ENCODE measurements at places on chromosomes 3 and 15.
A peak's percentile ranks its signal among the peaks of the same experiment; 100 is the strongest.

GRCh38 chr3:71489315-71489761 is 94.2 kb downstream of the FOXP1 start:
- no peak for DNase-seq

DNA sequence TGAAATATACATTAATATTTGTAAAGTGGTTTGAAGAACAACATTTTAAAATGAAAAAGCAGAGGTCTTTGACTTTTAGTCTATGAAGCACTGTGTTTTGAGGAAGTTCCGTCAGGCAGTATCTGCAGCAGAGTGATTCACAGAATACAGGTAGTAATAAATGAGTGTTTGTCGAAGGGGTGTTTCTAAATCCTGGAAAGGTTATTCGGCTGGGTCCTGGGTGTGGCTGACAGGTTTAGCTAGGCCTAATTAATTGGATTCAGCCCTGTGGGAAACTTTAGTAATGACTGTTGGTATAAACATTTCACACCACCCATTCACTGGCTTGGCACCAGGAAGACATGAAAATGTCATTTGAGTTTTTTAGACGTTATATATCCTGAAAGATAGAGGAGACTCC is 51.3 kb downstream of the TIPARP start:
- no peak for DNase-seq

- DNase-seq: no peak
Measured at GRCh38 chr3:45597581-45597980, 3.0 kb downstream of the LIMD1 start.

DNA sequence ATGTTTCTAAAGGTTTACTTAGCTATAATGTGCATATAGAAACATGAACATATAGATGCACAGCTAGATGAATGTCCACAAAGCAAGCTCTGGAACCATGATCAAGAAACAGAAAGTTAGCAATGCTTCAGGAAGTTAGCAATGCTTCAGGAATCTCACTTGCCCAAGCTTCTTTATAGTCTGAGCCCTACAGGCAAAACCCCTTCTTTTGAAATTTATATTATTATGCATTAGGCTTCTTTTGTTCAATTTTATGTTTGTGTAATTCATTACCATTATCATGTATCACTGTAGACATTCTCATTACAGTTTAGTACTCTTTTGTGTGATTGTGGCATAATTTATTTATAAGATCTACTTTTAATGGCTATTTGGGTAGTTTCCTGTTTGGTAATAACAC is 286.4 kb upstream of the BCHE start:
- DNase-seq: peak; percentile 48

GRCh38 chr3:127403795-127404194 is 115.9 kb upstream of the PRR20G start:
- no peak for DNase-seq

DNA sequence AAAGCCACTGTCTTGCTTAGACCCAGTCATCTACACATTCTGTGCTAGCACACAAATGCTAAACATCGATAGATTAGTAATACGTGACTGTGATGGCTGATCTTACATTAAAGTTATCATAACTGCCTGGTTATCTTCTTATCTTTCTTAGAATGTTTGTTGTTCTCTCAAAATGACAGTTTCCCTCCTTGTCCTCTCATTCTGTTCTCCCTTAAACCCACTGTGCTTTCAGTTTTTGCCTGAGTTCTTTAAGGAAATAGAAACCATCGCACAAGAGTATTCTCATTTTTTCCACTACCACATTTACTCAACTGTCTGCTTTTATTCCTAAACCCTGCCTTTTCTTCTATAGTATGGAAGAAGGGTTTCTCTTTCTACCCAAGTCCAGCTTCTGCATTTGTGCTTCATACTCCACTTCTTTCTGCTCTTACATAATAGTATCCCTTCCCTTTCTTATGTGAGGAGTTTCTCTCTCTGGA is 17.1 kb downstream of the STX19 start:
- DNase-seq: no peak

- no peak for DNase-seq
Measured at GRCh38 chr15:60411774-60412425, 14.1 kb upstream of the ANXA2 start.

DNA sequence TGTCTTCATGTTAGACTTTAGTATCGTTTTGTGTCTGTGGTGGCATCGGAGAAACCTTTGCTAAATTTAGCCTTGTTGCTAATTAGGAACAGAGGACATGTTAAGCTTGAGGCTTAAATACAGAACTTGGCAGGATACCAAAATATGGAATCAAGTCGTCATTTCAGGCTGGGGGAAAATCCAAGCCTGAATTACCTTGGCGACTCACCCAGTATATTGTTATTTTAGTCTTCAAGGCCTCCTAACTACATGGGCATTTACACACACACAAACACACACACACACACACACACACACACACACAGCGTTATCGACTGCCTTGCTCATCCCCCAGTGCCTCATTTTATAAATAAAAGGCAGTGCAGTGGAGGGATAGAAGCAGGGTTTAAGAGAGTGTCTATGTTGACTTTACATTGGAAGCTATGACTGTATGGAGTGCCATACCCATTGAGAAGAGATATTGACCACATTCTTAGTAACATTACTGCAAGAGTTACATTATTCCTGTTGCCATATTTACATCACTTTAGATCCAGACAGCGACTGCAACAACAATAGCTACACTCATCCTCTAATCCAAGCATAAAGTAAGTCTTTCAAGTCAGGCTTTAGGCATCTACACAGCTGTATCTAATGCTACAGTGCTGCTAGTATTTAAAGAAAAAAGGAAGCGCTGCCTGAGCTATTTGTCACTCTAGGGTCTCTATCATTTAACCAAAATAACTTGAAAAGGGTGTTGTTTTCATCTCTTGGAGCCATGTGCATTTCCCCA is 210.8 kb upstream of the SEMA6D start:
- DNase-seq: peak; percentile 89

DNA sequence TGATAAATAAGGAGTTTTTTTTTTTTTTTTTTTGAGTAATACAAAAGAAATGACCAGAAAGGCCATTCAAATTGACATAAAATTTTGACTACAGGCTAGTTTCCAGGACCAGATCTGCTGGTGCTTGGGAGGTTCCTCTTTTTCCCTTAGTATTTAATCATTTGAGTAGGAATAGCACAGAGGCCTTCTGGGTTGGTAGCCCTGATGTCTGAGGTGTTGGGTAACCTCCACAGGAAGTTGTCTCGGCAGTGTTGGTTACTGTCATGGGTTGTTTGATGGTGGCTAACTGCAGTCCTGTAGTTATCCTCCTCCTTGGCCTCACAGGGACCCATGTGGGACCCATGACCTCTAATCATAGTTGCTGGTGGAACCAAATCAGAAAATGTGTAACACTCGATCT is 91.1 kb downstream of the USP13 start:
- DNase-seq: no peak

DNA sequence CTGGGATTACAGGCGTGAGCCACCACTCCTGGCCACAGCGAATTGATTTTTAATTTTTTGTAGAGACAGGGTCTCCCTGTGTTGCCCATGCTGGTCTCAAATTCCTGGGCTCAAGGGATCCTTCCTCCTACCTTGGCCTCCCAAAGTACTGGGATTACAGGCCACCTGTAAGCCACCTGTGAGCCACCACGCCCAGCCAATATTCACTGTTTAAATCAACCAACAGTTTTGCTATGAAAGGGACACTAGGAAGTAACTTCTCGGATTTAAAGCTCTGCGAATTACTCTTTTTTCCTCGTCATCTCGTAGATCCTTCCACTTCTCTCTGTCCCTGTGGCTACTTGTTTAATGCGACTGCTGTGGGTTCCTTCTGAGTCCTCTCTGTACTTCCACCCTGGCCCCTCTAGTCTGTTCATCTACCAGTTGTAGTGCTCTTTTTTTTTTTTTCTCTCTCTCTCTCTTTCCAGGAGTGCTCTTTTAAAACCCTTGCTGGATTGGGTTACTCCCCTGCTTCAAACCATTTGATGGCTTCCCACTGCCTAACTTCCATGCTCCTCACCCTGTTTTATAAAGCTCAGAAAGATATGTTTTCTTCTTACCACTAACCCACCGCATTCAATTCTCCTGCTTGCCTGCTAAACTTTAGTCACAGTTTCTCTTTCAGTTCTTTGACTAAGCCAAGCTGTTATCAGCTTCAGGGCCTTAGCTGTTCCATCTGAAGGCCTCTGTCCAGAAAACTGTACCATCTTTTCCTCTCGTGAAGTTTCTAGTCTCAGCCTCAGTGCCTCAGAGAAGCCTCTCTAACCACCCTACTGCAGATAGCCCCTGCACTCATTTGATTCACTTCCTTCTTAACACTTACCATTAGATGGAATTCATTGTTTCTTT is 12.4 kb downstream of the RTF1 start:
- DNase-seq: no peak

GRCh38 chr3:184850201-184850600 is 38.2 kb downstream of the VPS8 start:
- DNase-seq: no peak

GRCh38 chr15:40092256-40092978 is 16.3 kb downstream of the BMF start:
- DNase-seq: peak; percentile 98

GRCh38 chr3:53518495-53518981 is 24.1 kb downstream of the CACNA1D start:
- DNase-seq: no peak

DNA sequence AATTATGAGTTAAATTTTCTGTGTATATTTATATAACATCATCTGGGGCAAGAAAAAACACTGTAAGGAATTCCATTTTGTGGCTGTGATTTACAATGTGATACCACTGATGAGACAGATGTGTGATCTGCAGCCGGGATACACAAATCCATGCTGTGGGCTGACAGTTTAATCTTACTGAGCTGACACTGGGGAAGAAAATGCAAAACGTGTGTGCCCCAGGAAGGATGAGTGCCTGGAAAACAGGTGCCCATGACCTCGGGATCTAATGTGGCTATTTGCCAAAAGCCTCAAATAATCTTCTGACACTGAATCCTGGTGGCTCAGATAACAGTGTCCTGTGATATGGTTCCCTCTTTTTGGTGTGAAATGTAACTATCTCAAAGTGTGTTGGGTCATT is 10.5 kb downstream of the MYRIP start:
- DNase-seq: no peak

Measured in fibroblast of skin of right quadriceps (primary cell).